Stimulated activated CD8-positive, alpha-beta memory T cell treated with anti-CD3 and anti-CD28 coated beads, Interleukin-4, amount 100 ng/mL, for 4 hours (primary cell): ENCODE measurements at places on chromosomes 16 and 17.
A peak's percentile ranks its signal among the peaks of the same experiment; 100 is the strongest.

DNA sequence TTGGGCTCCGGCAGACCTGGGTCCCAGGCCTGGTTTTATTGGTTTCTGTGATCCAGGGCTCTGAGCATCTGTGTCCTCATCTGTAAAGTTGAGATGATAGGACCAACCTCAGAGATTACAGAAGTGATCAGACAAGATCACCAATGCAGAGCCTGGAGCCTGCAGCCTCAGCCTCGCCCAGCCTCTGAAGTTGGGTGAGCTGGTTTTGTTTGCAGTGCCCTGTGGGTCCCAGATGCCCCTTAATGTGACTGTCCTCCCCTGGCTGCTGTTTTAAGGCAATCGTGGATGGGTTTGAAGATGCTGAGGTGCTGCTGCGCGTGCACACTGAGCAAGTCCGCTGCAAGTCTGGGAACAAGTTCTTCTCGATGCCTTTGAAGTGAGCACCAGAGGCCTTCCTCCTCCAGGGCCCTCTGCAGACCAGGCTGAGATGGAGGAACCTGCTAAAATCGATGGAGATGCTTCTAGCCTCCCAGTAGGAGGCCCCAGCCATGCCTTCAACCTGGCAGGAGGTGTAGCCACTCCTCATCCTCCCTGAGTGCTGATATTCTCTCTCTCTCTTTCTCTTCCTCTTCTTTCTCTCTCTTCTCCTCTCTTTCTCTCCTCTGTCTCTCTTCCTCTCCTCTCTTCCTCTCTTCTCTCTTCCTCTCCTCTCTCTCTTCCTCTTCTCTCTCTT is 5.6 kb upstream of the MMP15 start:
- no peak for DNase-seq

DNA sequence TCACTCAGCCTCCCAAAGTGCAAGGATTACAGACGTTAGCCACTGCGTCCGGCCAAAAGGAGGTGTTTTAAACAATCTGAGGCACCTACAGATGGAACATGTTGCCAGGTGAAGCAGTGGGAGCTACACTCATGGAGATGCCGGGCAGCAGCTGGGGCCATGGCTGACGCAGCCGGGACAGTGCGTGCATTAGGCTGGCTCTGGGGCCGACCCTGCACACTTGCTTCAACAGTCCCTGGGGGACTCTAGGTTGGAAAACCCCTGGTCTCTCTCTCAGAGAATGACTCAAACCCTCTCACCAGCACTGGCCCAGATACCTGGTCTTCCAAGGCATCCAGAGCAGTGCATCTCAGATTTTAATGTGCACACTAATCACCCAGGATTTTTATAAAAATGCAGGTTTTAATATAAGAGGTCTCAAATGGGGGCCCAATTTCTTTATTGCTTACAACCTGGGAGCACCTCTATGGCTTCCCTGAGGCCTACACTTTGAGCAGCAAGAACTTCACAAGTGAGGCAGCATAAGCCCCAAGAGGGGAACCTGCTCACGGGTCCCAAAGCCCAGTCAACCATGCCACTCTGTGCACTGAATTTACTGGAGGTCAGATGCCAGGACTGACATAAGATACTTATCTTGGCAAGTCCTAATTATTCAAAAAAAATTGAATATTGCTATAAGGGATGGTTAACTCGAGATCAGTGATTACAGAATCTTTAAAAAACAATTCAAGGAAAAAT is 70.8 kb upstream of the TRAP1 start:
- DNase-seq: no peak

- no peak for DNase-seq
Observed at GRCh38 chr17:58679263-58680037, 12.4 kb downstream of the TEX14 start.

GRCh38 chr17:68694791-68695485 is 93.8 kb upstream of the FAM20A start:
- no peak for DNase-seq

DNA sequence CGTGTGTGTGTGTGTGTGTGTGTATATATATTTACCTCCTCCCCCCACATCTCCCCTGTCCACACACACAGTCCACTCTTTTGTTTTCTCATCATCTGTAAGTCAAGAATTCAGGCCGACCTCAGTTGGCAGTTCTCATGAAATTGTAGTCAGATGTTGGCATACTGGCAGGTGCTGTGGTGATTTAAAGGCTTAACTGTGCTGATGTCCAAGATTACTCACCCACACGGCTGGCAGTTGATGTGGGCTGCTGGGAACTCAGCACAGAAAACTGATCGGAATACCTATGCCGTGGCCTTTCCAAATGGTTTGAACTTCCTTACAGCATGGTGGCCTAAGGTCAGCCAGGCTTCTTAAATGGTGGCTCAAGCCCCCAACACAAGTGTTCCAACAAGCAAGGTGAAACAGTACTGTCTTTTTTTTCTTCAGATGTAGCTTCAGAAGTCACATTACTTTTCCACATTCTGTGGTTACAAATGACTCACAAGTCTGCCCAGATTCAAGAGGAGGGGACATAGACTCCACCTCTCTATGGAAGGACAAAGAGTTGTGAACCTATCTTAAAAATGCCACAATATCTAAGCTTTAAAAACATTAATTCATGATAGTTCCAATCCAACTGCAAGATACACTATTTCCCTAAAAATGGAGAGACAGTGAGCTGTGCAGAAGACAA is 198.5 kb upstream of the HS3ST4 start:
- DNase-seq: no peak

- DNase-seq: no peak
Observed at GRCh38 chr16:73183611-73184092, 135.7 kb upstream of the ZFHX3 start.

DNA sequence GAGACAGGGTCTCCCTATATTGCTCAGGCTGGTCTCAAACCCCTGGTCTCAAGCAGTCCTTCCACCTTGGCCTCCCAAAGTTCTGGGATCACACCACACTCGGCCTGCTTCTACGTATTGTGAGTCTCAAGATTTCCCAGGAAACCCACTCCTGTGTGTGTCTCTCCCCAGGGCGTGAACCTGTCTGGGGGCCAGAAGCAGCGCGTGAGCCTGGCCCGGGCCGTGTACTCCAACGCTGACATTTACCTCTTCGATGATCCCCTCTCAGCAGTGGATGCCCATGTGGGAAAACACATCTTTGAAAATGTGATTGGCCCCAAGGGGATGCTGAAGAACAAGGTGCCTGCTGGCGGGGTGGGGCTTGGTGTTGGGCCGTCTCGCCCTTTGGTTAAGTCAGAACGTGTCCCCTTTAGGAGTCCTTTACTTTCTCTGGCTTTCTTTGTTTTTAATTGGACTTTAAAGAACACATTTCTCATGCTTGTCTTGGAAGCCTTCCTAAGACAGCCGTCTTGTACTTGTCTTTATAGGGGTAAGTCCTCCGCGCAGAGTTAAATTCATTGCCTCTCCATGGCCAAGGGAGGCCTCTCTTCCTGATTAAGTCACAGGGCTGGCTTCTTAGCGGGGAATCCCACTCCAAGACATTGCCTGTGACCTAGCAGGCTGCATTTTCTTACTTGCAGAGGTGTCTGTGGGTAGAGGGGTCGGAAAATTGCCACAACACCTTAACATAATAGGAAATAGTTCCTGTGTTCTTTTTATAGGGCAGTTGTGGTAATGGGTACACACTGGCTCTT is 136.4 kb downstream of the ABCC6 start:
- DNase-seq: no peak

GRCh38 chr17:44004077-44004760 is at the start of gene NAGS:
TSS of gene NAGS (plus strand) at chr17:44004622. CDS start at chr17:44004664, 42 bp downstream.
- no peak for DNase-seq

GRCh38 chr17:39305978-39306377 is 80.2 kb upstream of the STAC2 start:
- DNase-seq: no peak

GRCh38 chr17:68205808-68206720 is 41.8 kb upstream of the AMZ2 start:
- no peak for DNase-seq

- DNase-seq: peak; percentile 2
Observed at GRCh38 chr16:24255456-24256371, at the start of gene CACNG3. TSS of gene CACNG3 (plus strand) at chr16:24256335. CDS start at chr16:24256755, 420 bp downstream.

DNA sequence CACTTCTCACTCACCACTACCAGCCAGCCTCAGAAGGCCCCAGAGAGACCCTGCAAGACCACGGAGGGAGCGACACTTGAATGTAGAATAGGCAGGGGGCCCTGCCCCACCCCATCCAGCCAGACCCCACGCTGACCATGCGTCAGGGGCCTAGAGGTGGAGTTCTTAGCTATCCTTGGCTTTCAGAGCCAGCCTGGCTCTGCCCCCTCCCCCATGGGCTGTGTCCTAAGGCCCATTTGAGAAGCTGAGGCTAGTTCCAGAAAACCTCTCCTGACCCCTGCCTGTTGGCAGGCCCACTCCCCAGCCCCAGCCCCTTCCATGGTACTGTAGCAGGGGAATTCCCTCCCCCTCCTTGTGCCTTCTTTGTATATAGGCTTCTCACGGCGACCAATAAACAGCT is 5.1 kb upstream of the PDK2 start:
- no peak for DNase-seq

DNA sequence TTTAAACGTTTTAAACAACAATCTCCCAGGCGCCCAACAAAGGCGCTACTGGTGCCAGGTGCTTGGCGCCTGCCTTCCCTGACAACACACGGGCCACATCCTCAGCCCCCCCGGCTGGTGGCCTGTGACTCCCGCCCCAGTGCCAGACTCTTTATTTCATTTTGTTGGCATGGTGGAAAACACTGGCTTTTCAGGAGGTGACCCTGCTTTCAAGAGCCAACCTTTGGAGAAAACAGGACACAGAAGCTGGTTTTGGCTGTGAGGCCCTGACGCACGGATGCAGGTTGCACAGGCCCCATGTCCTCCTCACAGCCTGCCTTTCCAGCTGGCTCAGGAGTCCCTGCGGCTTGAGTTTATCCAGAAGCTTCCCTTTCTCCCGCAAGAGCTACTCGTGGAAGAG is 100.0 kb downstream of the METRNL start:
- DNase-seq: no peak

DNA sequence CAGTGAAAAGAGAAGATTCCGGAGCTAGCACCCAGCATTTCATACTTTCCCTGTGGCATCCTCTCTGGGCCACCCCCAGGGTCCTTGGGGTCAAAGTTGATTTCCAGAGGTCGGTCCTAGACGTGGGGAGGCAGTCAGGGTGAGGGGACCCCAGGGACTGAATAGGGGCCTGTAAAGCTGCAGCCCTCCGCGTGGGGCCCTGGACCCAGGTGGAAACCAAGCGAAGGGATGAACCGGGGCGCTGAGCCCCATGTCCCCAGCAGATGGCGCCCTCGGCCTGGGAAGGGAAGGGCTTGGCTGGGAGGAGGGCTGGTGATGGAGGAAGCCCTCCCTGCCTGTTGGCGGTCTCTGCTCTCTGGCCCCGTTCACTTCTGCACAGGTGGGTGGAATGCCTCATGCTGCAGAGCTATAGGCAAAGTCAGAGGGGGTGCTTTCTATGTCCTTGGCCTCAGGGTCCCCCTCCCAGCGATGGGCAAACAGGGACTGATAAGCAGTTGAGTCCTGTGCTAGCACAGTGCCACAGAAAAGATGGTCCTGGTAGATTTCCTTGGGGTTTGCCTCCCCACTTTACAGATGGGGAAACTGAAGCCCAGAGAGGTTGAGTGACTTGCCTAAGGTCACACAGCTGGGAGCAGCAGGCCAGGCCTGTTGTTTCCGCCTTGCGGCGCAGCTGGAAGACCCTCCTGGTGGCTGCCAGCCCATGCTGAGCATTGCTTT is 163.4 kb upstream of the CIBAR2 start:
- DNase-seq: peak; percentile 17

- no peak for DNase-seq
Observed at GRCh38 chr16:9050102-9050830, 41.2 kb upstream of the HAPSTR1 start.

- no peak for DNase-seq
Observed at GRCh38 chr17:16932156-16932555, 39.8 kb downstream of the TNFRSF13B start.

GRCh38 chr17:61219460-61219859 is 180.2 kb upstream of the TBX2 start:
- no peak for DNase-seq

GRCh38 chr17:17603178-17603894 is 11.8 kb upstream of the PEMT start:
- DNase-seq: no peak

- no peak for DNase-seq
Observed at GRCh38 chr17:6507535-6507934, 48.8 kb downstream of the PITPNM3 start.

GRCh38 chr17:38912221-38912813 is 13.1 kb upstream of the LASP1NB start:
- no peak for DNase-seq

DNA sequence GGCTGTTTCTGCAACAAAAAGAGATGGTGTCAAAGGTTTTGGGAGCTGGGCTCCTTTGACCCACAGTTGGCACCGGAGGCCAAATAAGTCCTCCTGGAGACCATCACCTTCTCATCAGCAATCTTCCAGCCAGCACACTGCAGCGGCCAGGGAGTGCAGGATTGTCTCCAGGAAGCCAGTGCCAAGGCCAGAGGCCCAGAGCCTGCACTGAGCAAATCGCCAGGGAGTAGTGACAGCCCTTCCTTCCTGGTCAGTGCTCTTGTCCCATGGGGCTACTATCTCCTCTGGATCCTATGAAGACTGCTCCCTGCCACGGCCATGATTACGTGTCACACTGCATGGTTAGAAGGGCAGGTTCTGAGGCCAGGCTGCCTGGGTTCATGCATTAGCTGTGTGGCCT is 134.3 kb upstream of the CRHR1 start:
- DNase-seq: no peak

DNA sequence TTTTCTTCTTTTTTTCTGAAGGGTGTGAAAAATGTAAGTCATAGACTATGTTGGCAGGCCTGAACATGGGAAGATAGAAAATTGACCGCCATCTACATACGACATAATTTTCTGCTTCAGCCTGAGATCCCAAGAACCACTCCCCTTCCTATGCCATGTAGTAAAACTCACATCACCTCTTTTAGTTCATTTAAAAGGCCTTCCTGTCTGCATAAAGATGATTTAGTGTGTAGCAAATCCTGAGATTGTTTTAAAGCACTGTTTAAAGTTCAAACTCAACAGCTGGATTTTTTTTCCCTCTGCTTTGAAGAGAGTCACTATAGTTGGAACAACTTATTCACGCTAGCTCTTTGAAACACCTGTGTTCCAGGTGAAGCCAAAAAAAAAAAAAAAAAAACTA is 101.5 kb downstream of the NLK start:
- DNase-seq: no peak
